ENCODE measurements at places on chromosomes 6 and 20. TPM values are rescaled to one million over a fixed set of nuclear protein-coding genes. Genes with fewer than 3 reads are reported as not detected.

DNA sequence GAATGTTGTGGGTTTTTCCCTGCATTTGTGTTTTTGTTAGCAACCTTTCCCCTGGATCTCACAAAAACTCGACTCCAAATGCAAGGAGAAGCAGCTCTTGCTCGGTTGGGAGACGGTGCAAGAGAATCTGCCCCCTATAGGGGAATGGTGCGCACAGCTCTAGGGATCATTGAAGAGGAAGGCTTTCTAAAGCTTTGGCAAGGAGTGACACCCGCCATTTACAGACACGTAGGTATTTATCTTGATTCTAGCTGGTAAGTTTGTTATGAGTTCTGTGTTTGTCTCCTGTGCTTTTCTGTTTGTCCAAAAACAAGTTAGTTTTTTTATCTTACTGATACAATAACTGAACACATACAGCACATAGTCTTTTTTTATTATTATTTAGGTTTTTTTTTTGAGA is 3.0 kb downstream of the SLC25A27 start:
- no peaks in the 10 kb centered on the region for H3K36me3 ChIP-seq
- H3K27ac ChIP-seq, result no peak overlapping the region
- no peak overlapping the region for H3K4me3 ChIP-seq
- no peak for DNase-seq
- H3K4me1 ChIP-seq, result peaks cover 5% of the 10 kb centered on the region

Gene CD40
- 7.1 TPM for total RNA-seq

DNA sequence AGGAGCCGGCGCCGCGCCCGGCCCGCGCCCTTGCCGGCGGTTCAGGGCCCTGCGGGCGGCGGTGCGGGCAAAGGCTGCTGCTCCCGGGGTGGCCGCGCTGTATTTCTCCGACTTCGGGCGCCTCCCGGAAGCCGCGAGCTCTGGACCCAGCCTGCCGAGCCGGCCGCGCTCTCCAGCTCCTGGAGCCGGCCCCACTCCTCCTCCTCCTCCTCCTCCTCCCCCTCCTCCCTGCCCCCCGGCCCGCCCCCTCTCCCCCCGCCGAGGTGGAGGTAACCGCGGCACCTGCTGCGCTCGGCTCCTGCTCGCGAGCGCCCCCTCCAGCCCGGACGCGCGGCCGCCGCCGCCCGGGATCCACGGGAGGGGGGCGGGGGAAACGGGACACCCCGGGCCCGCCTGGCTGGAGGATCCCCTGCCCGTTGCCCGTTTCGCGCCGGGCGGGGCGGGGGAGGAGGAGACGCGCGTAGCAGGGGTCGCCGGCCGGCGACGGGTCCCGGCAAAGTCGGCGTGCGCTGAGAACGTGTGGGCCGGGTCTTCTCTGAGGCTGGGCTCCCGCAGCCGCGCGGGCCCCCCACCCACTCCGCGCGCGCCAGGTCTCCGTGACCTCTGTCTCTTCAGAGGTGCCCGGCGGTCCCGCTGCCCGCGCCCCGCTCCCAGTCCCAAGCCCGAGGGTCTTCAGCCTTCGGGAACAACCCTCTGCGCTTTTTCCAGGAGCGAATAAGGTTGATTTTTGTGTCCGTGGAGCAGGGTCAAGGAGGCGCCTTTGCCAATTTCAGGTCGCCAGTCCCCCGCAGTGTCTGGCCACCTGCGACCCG is at the start of gene SLC22A23:
SLC22A23 (minus strand) TSS at position 153 of the 812 bp plus-strand sequence. CDS start 491 bp downstream, outside the sequence.
- no peak within 1 kb of the TSS for H3K27ac ChIP-seq
- peaks cover 14% of the 10 kb centered on the region for H3K4me1 ChIP-seq
- peak; percentile 24 for DNase-seq
- H3K27me3 ChIP-seq, result peaks cover 28% of the 10 kb centered on the region
- H3K36me3 ChIP-seq, result no peaks in the 10 kb centered on the region

DNA sequence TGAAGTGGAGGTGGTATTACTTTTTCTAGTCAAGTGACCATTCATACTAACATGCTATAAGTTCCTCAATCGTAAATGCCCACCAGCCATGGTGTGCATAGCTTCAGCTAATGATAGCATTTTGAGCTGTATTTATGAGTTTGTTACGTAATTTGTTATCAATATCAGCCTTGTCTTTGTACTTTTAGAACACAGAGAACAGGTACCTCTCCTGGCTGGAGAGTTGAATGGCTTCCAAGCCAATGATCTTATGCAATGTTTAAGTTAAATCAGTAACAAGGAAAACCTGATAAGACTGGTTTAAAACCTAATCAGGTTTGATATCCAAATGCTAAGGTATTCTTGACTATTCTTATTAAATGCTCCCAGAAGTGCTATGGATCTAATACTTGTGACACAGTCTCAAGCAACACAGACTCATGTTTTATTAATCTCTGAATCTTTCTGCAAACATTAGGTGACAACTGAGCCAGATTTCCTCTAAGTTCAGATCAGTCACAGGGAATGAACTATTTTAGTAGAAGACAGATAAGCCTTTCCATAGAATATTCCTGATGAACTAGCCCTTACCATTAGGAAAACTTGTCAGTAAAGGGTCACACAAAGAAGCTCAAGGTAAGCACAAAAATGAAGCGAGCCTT is 154.8 kb downstream of the PTPRK start:
- no peak for DNase-seq
- H3K27me3 ChIP-seq, result no peaks in the 10 kb centered on the region
- no peak overlapping the region for H3K27ac ChIP-seq
- H3K36me3 ChIP-seq, result no peaks in the 10 kb centered on the region

DNA sequence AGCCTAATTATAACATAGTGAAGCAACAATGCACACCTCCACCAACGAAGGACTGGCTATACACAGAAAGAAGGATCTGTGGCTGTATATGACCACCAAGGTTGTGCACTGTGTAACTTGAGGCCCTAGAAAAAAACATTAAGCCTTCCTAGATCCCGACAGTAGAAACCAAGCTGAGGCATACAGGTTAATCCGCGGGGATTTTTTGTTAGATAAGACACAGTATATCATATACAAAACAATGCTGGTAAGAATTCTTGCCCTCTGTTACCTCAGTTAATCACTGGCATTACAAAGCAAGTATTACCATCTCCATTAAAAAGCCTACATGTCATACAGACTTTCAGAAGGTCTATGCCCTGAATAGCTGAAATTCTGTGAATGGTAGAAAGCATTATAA is 228.8 kb downstream of the TBC1D32 start:
- DNase-seq, result no peak
- no peak overlapping the region for H3K27ac ChIP-seq
- H3K4me1 ChIP-seq, result no peaks in the 10 kb centered on the region
- H3K4me3 ChIP-seq, result no peak overlapping the region

DNA sequence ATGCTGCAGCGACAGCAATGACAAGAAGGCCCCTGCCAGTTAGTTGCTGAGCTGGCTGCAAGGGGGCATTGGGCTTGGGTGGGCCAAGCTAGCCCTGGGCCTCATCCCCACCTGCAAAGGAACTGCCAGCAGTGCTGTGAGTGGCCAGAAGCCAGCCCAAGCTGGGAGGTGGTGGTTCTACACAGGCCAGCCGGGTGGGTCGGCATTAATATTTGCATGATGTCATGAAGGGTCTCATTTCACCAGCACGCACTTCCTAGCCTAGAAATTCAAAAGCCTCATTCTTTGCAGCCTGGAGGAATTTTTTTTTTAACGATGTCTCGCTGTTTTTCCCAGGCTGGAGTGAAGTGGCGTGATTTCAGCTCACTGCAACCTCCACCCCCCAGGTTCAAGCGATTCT is 62.0 kb downstream of the IYD start:
- H3K27ac ChIP-seq, result no peak overlapping the region
- no peaks in the 10 kb centered on the region for H3K4me1 ChIP-seq
- no peaks in the 10 kb centered on the region for H3K27me3 ChIP-seq

Gene C2
- 0.55 TPM for total RNA-seq

DNA sequence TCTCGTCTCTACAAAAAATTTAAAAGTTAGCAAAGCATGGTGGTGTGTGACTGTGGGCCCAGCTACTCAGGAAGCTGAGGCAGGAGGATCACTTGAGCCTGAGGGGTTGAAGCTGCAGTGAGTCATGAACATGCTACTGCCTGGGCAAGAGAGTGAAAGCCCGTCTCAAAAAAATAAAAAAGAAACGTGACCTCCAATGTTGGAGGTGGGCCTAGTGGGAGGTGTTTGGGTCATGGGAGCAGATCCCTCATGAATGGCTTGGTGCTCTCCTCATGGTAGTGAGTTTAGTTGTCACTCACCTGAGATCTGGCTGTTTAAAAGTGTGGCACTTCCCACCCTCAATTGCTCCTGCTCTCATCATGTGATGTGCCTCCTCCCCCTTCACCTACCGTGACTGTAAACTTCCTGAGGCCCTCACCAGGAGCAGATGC is 24.3 kb downstream of the RBL1 start:
- peaks cover 7% of the 10 kb centered on the region for H3K36me3 ChIP-seq
- no peaks in the 10 kb centered on the region for H3K27me3 ChIP-seq
- no peak overlapping the region for H3K4me3 ChIP-seq
- peak overlapping the region; percentile 36 for H3K27ac ChIP-seq
- peaks cover 7% of the 10 kb centered on the region for H3K4me1 ChIP-seq
- peak; percentile 18 for DNase-seq

DNA sequence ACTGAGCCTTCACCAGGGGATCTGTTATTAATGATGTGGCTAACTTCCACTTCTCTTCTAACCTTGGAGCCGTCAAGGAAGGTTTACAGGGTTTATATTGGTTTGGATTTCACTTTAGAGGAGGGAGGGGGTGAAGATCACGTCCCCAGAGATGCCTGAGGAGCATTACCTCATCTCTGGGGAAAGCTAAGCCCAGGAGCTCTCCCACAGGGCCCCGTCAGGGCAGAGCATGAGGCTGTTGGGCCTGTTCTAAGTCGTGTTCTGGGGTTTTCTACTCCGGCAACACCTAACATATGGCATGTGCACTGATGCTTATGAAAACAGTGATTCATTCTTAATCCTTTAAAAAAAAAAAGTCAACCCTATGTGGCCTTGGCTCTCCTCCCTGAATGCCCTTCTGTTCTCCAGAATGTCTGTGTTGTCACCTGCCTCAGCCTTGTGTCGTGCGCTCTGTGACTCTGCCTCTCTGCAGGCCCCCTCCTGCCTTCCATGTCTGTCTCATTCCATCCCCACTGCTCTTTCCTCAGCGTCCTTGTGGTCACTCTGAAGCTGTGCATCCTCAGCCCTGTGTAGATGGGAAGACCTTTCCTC is 97.4 kb upstream of the JARID2 start:
- no peak for DNase-seq
- no peak overlapping the region for H3K4me3 ChIP-seq
- no peaks in the 10 kb centered on the region for H3K27me3 ChIP-seq

Gene GPR63
- total RNA-seq, result 0.08 TPM

DNA sequence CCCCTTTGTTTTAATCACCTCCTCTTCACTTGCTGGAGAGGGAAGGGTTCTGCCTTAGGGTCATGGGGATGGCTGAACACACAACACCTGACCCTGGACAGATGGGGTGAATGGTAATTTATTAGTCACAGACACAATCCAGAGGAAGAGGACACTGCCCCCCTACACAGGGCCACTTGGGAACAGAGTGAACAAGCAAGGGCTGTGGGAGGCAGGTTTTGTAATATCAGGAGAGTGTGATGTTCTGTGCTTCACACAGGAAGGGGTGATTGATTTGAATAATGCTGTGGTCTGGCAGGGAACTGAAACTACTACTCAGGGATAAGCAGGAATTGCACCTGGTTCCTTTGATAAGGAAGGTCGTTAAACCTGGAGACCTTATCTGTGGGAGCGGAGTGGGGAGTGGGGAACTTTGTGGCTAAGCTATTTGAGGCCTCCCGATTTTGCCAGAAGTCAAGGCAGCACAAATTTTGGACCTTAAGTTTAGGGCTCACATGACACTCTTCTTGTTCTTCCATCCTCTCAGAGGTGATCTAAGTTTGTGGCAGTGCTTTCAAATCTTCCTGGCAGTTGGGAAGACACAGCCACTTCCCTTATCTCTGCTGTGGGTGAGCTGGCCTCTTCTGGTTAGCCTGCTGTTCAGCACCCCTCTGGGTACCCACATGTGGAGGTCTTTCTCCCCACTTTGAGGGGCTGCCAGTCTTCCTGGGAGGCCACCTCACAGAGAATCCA is 77.8 kb downstream of the CD164 start:
- DNase-seq, result no peak
- H3K27me3 ChIP-seq, result no peaks in the 10 kb centered on the region
- peaks cover 21% of the 10 kb centered on the region for H3K4me1 ChIP-seq
- no peak overlapping the region for H3K27ac ChIP-seq
- H3K4me3 ChIP-seq, result no peak overlapping the region

GRCh38 chr6:43768983-43769525 is 957 bp upstream of the VEGFA start:
- no peaks in the 10 kb centered on the region for H3K36me3 ChIP-seq
- no peak for DNase-seq
- peaks cover 22% of the 10 kb centered on the region for H3K27me3 ChIP-seq
- H3K27ac ChIP-seq, result no peak overlapping the region
- peaks cover 26% of the 10 kb centered on the region for H3K4me1 ChIP-seq

Gene TSPO2
- not detected for total RNA-seq

GRCh38 chr20:25376236-25376635 is 14.4 kb downstream of the ABHD12 start:
- no peak overlapping the region for H3K27ac ChIP-seq
- no peaks in the 10 kb centered on the region for H3K36me3 ChIP-seq
- no peaks in the 10 kb centered on the region for H3K27me3 ChIP-seq
- DNase-seq, result no peak
- H3K4me1 ChIP-seq, result no peaks in the 10 kb centered on the region

GRCh38 chr20:58494923-58495622 is 20.1 kb downstream of the APCDD1L start:
- H3K36me3 ChIP-seq, result no peaks in the 10 kb centered on the region
- no peak for DNase-seq
- H3K4me3 ChIP-seq, result no peak overlapping the region
- H3K4me1 ChIP-seq, result no peaks in the 10 kb centered on the region
- H3K27me3 ChIP-seq, result no peaks in the 10 kb centered on the region

DNA sequence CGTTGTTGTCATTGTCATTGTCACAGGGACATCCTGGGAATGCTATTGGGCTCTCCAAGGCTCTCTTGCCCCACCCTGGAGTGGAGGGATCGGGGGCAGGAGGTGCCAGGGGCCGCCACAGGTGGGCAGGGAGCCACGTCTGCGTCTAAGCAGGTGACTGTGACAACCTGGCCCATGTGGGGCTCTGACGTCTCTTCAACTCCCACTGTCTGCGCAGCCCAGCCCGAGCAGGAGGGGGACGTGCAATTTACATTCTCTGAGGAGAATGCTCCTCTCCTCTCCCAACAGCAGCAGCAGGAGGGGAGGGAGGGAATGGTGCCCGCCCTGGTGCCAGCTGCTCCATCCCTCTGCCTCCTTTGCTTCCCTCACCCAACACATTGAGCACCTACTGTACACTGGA is 50.1 kb downstream of the GRM4 start:
- H3K4me3 ChIP-seq, result no peak overlapping the region
- DNase-seq, result no peak
- no peak overlapping the region for H3K27ac ChIP-seq
- H3K4me1 ChIP-seq, result no peaks in the 10 kb centered on the region
- H3K36me3 ChIP-seq, result no peaks in the 10 kb centered on the region

- H3K27ac ChIP-seq, result no peak overlapping the region
- no peaks in the 10 kb centered on the region for H3K36me3 ChIP-seq
- DNase-seq, result no peak
Measured at GRCh38 chr6:1757131-1757530, 147.4 kb downstream of the FOXC1 start.

- no peak overlapping the region for H3K4me3 ChIP-seq
- H3K36me3 ChIP-seq, result no peaks in the 10 kb centered on the region
- H3K27ac ChIP-seq, result no peak overlapping the region
- no peaks in the 10 kb centered on the region for H3K4me1 ChIP-seq
Measured at GRCh38 chr20:13029687-13030375, 21.1 kb downstream of the SPTLC3 start.

Measured in natural killer cell (primary cell).